NCI-H1436 (cell line): ENCODE measurements at places on chromosomes 3 and 15.

- no peak for DNase-seq
These were observed 7.4 kb downstream of the EDEM1 start for GRCh38 chr3:5194801-5195509.

DNA sequence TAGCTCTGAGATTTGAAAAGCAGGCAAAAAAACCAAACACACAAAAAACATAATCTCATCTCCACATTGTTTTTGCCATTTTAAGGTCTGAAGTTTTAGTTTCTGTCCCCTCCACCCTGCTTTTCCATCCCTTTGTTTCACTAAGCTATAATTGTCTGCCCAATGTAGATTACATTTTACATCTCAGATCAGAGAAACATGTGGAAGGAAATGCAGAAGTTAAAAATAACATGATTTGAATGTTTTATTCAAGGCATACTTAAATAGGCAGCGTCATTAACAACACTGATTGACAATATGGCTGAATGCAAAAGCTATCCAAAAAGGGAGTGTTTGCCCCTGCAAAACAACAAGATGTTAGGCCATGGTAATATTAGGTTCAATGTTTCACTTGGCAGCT lies 448.1 kb upstream of the ZNF385D start:
- DNase-seq: no peak

- DNase-seq: no peak
These were observed 61.0 kb downstream of the KLF13 start for GRCh38 chr15:31387479-31388118.

GRCh38 chr3:78634316-78634715 lies 1133.5 kb downstream of the ROBO1 start:
- no peak for DNase-seq

- DNase-seq: no peak
These were observed 117.6 kb upstream of the BFSP2 start for GRCh38 chr3:133282236-133282635.
